Esophagus muscularis mucosa (tissue), 4 donors: ENCODE measurements at places on chromosomes 16 and 17. TPM values are rescaled to one million over a fixed set of nuclear protein-coding genes. Genes with fewer than 3 reads are reported as not detected.

The CRISPLD2 gene
- total RNA-seq: 333 TPM

The CEMP1 gene
- not detected for total RNA-seq

The TNRC6C gene
- 21.4 TPM for total RNA-seq

The QPRT gene
- 2.5 TPM for total RNA-seq

The TMIGD1 gene
- total RNA-seq: not detected

The KRT17 gene
- 0.58 TPM for total RNA-seq

The CACNG1 gene
- not detected for total RNA-seq

The ASB16 gene
- 10.8 TPM for total RNA-seq

The CCDC78 gene
- total RNA-seq: 2.5 TPM

The ZNF213 gene
- total RNA-seq: 8.4 TPM

The KRT15 gene
- total RNA-seq: not detected

The PDPR gene
- 19.1 TPM for total RNA-seq

The G6PC1 gene
- 0.06 TPM for total RNA-seq

The ITGAD gene
- not detected for total RNA-seq

The EFCAB5 gene
- total RNA-seq: not detected

The KRTAP9-8 gene
- total RNA-seq: not detected

The ABCA5 gene
- total RNA-seq: 9.8 TPM

The MAPT gene
- 6.6 TPM for total RNA-seq

The SMG6 gene
- 52.9 TPM for total RNA-seq

The MMD gene
- total RNA-seq: 33.6 TPM
